Activated CD4-positive, alpha-beta memory T cell treated with anti-CD3 and anti-CD28 coated beads for 36 hours (primary cell): ENCODE measurements at places on chromosomes 13 and 19.

- no peak for DNase-seq
Measured at GRCh38 chr13:54637366-54637765, 1608.8 kb downstream of the OLFM4 start.

GRCh38 chr19:47512948-47513319 is 1.9 kb downstream of the NAPA start:
- no peak for DNase-seq

DNA sequence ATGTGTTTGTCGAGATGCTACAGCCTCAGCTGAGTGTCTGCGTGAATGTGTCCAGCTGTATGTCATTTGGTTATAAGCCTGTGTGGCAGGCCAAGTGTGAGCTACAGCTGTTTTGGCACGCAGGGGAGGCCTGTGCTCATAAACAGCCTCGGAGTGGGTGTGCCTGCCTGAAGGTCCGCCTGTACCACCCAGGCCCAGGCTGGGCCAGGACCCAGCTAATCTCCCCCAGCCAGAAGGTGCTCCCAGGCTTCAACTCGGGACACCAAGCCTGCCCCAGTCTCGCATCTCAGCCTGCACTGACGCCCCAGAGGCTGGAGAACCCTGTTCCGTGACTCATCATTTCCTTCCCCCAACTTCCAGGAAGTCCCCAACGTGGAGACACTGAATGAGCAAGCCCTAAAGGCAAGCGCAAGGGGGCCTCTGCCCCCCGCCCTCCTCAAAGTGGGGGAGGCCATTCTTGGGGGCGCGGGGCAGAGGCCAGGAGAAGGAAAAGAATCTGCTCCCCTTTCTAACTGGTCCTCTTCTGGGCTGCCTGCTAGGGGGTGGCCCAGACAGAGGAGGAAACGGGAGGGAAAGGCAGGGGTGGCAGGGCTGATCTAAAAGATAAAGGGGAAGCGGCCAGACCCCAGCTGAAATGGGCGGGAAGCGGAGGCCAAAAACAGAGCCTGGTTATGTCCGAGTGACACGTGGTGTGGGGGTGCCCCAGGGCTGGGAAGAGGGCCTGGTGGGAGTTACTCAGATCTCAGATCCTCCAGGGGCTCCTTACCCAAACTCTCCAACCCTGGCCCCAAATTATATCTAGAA is 2.0 kb downstream of the SLC1A5 start:
- peak; percentile 93 for DNase-seq

GRCh38 chr13:40999416-40999815 is 19.7 kb downstream of the ELF1 start:
- no peak for DNase-seq

- DNase-seq = no peak
Measured at GRCh38 chr19:1854542-1855039, 6.3 kb upstream of the REXO1 start.

- no peak for DNase-seq
Measured at GRCh38 chr19:4015705-4016402, 8.3 kb downstream of the PIAS4 start.

DNA sequence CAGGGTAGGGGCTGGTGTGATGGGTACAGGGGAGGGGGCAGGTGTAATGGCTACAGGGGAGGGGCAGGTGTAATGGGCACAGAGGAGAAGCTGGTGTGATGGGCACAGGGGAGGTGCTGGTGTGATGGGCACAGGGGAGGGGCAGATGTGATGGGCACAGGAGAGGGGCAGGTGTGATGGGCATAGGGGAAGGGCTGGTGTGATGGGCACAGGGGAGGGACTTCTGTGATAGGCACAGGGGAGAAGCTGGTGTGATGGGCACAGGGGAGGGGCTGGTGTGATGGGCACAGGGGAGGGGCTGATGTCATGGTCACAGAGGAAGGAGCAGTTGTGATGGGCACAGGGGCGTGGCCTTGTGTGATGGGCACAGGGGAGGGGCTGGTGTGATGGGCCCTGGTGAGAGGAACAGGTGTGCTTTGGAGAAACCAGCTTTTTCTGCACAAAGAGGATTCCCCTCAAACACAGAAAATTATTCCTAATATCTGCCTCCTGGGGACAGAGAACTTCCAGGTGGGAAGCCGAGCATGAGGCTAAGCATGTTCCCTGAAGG is 38.6 kb upstream of the POP4 start:
- DNase-seq = no peak

DNA sequence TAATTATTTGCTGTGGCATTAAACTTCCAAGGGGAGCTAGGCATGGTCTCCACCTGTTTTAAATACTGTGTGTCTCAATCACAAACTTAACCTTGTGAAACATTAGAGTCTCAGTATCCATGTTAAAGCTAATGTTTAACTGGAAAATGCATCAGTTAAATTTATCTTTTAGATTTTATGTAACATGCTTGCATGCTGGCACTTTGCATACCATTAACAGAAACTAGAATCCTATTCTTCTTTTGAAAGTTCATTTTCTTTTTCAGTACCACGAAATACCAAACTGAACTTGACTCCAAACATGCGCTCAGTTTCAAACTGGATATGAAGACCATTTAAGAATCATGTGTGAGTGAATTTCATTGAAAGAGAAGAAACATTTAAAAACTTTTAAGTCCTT is 328.9 kb upstream of the SLC10A2 start:
- no peak for DNase-seq

GRCh38 chr13:31895691-31896090 is 135.9 kb upstream of the FRY start:
- DNase-seq = no peak

DNA sequence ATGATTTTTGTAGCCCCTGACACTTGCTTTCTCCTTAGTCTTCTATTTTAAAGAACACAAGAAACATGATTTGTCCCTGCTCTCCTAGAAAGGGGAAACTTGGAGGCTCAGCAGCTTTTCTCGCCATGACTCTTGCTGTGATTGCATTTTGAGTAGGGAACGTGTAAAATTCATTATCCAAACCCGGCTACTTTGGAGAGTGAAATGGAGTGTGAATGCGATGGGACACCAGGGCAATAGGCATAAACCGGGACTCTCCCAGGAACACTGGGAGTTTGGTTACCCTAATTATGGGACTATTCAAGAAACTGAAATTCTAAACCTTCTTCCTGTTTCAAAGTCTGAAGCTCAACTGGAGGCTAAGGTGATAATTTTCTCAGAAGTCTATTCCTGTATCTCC is 181.7 kb upstream of the RFC3 start:
- no peak for DNase-seq

DNA sequence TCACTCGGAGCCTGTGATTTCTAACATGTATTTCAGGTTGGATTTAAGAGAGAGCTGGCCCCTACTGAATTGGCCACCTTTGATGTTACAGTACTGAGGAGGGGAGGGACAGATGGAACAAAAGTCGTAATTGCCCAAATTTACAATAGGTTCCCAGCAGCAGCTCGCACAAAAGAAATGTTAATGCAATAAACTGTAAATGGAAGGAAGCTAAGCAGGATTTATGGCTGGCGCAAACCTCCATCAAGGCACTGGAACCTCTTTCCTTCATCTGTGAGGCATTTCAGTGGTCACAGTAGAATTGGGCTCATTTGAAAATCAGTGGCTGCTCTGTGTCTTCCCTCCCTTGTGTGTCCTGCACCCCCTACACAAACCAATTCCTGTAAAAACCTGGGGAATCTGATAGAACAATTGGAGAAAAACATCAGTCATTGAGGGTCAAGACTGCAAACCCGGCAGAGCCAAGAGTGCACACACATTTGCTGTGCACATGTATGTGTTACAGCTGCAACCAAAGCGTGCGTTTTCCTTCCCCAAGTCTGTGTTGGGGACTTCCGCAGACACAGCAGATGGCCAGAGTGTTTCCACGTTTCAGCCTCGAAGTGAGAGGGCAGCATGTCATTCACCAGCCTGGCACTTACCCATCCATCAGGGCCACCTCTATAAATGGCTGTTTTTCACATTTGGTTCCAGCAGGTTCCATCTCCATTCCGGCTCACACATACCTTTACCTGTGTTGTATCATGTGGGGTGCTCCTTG is 192.8 kb downstream of the TM9SF2 start:
- DNase-seq = no peak

GRCh38 chr19:44824761-44825160 is 15.9 kb downstream of the BCAM start:
- no peak for DNase-seq

DNA sequence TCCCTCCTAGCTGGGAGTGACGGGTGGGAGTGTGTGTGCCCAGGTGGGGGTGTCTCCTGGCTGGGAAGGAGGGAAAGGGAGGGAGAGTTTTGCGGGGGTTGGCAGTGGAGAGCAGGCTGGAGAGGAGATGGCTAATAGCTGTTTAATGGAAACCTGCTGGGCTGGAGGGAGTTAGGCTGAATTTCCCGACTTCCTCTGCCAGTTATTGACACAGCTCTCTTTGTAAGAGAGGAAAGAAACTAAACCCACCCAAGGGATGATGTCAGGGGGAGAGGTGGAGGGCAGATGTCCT is 10.2 kb upstream of the ILF3 start:
- no peak for DNase-seq

DNA sequence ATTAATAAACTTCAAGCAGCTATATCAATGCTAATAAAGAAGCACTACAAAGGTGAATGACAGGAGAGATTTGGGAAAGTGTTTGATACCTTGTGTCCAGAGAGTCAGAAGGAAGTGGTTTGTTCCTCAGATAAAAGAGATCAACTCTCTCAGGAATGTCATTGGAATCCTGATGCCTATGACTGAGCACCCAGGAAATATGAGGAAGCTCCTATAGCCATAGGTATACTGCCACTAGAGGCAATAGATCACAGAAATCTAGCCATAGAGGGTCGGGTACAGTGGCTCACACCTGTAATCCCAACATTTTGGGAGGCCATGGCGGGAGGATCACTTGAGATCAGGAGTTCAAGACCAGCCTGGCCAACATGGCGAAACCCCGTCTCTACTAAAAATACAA is 612.6 kb downstream of the DACH1 start:
- no peak for DNase-seq

DNA sequence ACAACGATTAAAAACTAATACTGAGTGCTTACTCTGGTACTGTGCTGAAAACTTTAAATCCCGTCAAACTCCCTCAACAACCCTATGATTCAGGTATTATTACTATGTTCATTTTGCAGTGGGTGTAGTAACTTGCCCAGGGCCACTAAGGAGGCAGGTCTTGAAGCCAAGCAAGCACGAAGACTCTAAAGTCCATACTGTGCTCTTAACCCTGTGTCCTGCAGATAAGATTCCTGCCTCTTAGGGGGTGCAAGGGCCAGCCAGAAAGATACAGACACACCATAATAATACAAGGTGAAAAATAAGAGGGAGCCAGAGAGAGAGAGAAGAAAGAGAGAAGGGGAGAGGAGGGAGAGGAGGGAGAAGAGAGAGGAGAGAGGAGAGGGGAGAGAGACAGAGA is 95.5 kb downstream of the CDADC1 start:
- DNase-seq = no peak

DNA sequence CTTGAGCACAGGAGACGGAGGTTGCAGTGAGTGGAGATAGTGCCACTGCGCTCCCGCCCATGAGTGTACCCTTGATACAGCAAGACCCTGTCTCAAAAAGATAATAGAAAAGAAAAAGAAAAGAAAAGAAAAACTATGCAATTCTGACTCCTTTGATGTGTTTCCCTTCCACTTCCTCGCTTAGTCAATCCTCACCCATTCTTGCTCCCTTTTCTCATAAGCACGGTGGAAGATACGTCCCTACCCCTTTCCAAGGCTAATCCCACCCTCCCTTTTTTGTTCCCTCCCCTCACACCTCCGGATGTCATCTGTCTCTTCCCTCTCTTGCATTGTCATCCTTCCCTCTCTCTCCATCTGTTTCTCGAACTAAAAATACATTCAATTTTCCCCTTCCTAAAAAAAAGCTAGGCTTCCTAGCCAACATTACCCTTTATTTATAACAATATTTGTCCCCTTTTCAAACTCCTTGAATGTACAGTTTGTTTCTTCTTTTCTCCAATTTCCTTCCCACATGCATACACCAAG is 40.5 kb upstream of the ITM2B start:
- no peak for DNase-seq

DNA sequence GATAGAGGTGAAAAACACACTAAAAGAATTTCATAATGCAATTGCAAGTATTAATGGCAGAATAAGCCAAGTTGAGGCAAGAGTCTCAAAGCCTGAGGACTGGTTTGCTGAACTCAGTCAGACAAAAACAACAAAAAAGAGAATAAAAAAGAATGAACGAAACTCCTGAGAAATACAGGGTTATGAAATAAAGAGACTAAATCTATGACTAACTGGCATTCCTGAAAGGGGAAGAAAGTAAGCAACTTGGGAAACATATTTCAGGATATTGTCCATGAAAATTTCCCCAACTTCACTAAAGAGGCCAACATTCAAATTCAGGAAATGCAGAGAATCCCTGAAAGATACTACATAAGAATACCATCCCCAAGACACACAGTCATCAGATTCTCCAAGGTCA is 47.8 kb downstream of the UBL3 start:
- DNase-seq = no peak

- no peak for DNase-seq
Measured at GRCh38 chr13:88103824-88104223, 432.7 kb downstream of the SLITRK5 start.

DNA sequence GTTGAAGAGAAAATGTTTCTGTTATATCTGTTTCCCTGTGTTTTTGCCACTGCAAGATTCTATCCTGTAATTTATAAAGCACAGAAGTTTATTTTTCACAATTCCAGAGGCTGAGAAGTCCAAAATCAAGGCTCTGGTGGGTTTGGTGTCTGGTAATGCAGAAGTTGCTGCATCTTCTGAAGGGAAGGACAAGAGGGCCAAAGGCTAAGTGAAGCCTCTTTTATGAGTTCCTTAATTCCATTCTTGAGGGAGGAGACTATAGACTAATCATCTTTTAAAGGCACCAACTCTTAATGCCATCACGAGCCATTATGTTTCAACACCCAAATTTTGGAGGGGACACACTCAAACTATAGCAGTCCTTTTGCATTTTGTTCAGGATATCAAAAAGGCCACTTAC is 34.1 kb upstream of the WDFY2 start:
- no peak for DNase-seq

GRCh38 chr19:35454663-35455062 is 6.6 kb downstream of the FFAR2 start:
- DNase-seq = no peak

DNA sequence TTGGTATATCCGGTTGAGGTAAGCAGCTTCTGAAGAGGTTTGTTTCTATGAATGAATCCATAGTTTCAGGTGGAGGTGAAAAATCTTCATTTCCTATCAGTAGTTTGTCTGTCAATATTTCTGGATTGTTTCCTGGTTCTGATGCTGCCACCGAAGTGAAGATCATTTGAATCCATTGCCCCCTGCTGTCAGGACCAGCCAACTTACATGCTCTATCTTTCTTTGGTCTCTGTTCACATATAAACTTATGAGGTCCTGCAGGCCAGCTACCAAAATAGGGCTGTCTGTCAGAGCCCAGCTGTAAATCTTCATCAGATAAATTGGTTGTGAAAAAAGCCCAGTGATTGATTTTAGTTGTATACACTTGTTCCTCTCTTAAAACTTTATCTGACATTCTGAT is 15.2 kb upstream of the N4BP2L1 start:
- DNase-seq = peak; percentile 51

GRCh38 chr13:35191883-35192282 is 249.8 kb downstream of the NBEA start:
- no peak for DNase-seq

- DNase-seq = no peak
Measured at GRCh38 chr13:78323040-78323439, 280.3 kb downstream of the POU4F1 start.
